Esophagus squamous epithelium (tissue), 5 donors: ENCODE measurements at places on chromosomes 7 and 10.

DNA sequence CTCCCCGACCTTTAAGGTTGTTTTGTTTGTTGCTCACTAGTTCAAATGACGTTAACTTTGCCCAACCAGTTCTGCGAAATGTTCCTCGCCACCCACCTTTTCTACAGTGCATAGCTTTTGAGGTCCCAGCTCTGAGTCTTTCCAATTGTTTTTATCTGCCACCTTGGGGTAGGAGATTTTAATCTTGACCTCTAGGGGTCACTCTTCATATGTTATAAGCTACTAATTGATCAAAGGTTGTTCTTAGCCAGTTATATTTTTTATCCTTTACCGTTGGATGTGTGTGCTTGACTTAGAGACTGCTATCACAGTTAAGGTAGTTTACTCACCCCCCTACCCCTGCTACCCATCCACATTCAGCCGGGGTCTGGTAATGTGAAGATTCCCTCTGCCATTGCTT lies 372.4 kb downstream of the SUGCT start:
- no peak for DNase-seq

- DNase-seq = no peak
These were observed 91.5 kb downstream of the FOXL3 start for GRCh38 chr7:381211-382042.

DNA sequence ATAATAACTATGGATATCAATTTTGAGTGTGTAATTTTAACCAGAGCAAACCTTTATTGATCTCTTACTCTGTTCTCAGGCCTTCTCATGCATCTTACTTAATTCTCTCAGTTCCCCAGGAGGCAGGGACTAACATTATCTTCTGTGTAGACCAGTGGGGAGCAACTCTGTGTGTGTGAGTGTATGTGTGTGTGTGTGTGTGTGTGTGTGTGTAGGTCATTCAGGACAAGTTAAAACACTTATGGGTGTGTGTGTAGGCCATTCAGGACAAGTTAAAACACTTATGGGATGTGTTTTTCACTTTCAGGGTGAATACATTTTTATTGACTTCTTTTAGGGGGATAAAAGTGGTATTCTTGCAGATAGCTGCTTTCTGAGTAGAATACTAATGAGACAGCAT lies 145.0 kb downstream of the ADAM12 start:
- DNase-seq = no peak

DNA sequence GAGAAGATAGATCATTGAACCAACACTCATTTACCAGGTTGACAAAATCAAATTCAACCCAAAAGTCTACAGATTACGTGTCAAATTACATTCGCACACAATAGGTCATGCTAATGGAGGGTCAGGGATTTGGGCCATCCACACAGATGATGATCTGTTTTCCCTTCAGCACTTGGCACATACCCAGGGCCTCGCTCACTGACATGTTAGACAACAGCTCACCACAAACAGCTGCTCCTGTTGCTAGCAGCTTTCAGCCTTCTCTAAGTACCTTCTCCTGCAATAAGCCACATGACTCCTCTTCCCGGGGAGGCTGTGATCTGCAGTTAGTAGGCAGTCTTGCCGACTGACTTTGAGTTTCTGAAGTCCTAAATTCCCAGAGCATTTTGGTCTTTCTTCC lies 18.4 kb downstream of the NKX2-3 start:
- no peak for DNase-seq

GRCh38 chr7:155997431-155998327 lies 185.4 kb upstream of the SHH start:
- DNase-seq = no peak

DNA sequence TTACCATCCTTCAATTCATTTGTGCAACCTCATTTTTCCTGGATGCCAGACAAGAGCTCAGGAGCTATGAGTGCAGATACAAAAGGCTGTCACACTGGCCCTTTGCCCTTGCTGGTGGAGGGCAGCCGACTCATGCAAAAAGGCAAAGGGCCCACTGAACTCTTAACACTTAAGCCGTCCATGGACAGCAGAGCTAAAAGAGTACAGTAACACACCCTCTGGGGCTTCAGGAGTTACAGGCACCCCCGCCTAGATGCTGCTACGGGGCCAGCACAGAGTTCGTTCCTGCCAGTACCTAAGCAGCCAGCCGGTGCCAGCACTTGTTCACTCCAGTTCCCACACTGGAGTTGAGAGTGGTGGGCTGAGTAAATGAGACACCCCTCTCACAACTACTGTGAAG lies 69.9 kb upstream of the MRLN start:
- no peak for DNase-seq

DNA sequence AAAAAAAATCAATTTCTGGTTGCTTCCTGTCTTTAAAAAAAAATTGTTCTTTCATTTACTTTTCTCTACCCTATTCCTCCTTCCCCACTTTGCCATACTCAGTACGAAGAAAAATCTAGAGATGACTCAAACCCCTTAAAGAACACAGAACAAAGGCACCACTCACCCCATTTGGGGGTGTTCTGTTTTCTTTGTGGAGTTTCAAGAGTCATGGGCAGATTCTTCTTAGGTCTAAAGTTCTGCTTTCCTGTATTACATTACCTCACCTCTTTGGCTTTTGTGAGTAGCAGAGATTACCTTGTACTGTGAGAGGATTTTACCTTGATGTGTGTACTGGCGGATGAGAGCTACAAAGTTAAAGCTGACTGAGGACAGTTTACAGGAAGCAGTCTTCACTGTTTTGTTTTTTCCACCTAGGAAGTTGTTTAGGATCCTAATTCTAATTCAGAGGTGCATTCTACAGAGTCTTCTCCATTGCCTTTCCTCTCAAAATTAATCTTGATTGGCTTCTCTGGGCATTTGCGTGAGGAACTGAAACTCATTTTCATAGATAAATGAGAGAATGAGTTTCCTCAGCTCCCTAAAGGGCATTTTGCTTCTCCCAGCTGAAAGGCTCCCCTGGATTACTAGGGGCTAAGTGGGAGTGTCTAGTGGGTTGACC lies 20.7 kb downstream of the AVL9 start:
- DNase-seq = no peak

DNA sequence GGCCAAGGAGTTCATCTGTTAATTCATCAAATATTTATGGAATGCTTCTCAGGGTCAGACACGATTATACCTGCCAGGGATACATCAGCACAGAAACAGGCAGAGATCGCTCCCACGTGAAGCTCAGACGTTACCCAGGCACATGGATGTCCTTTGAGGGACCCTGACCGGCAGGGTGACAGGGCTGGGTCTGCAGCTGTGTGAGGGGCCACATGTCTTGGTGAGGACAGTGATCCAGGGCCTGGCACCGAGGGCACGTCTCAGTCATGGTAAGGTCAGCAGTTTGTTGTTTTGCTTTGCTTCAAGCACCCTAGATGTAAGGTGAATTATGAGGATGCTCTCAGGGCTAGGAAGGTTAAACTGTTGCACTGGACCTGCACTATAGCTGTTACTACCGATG lies 227.9 kb downstream of the WDR37 start:
- DNase-seq = no peak

DNA sequence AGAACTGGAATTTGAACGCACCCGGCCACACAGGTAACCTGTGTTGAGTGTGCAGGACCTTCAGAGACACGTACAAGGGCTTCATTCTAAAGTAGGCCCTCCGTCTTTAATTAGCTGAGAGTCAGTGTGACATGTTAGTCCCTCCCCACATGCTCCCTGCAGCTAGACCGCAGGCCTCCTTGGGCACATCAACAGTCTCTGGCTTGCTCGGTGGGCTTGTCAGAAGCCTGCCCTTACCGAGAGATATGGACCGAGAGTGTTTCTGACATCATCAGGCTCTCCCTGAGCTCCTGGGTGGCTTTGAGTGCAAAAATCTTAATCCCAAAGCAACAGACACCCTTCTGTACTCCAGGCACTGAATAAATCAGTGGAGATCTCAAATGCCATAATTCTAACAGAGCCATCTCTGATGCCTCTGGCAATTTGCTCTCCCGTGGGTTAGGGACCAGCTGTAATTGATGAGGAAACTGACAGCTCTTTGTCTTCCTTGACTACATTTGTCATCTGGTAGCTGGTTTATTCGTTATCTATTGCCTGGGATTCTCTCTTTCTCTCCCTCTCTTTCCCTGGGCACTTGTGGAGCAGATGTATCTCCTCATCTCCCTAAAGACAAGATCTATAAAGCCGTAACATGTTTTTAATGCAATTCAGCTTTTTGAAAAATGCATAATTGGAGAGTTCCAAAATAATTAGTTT lies 850.6 kb downstream of the TYW1 start:
- no peak for DNase-seq

DNA sequence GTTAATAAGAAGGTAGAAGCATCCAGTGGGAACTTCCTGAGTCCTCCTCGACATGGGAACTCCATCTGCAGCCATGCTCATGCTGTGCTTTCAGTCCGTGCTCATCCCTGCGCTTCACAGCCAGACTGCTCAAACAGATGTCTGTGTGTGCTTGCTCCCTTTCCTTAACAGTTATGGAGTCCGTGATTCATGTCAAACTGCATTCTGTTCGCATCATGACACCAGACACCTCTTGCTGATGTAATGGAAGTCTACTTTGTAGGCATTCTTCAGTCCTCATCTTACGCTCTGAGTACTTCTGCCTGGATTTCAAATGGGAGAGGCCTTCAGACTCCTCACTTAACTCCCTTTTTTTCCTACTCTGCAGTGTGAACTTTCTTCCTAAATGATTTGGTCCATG lies 304.9 kb downstream of the SUGCT start:
- DNase-seq = no peak

GRCh38 chr10:26243351-26243720 lies 26.8 kb downstream of the GAD2 start:
- DNase-seq = no peak

DNA sequence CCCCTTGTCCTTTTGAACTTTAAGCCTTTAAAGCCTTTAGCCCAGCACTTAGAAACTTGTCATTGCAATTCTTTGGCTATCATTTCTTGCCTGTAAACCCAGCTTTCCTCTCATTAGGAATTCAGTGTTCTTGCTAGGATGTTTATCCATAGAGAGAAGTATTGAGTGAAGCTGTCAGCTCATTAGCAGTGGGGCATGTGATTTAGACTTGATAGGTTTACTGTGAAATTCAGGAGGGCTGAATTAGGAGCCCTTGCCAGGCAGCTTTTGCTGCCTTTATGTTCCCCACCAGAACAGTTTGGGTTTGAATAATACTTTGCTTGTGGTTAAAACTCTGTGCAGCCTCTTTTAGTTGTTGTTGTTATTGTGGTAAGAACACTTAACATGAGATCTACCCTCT lies 39.5 kb downstream of the LHFPL3 start:
- no peak for DNase-seq

DNA sequence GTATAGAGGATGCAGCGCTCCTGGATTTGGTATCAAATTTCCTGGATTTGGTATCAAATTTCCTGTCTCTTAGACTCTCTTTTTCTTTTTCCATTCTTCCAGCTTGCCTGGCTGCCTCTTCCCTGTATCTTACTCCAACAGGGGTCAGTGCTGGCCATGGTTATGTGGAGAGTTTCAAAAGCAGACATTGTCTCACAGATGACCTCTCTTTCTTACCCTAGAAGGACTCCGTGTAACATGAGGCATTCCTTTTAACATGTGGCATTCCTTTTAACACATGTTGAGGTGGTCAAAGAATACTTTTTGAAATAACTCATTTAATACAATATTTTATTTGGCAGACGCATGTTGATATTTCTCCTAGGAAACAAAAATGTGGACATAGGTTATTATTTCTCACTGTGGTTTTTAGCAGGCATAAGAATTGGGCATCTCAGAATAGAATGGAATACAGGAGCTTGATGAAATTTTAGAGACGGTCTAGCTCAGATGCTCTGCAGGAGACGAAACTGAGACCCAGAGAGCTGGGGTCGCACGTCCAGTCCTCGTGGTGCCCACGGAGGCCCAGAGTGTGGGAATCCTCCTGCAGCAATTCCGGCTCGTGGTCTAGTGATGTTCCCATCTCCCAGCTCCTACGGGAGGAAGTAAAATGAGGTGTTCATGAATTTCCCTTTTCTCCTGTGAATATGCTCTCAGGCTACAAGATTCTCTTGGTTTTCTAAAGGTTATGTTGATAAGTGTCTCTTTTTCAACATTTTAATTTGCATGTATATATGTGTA lies 59.6 kb upstream of the PITRM1 start:
- DNase-seq = no peak

GRCh38 chr10:114753126-114753525 lies 68.5 kb upstream of the FHIP2A start:
- no peak for DNase-seq

GRCh38 chr10:91017198-91017597 lies 96.3 kb upstream of the ANKRD1 start:
- DNase-seq = no peak

GRCh38 chr7:129055861-129056464 lies 1.1 kb upstream of the TNPO3 start:
- DNase-seq = no peak
